Fibroblast of the conjunctiva (primary cell): ENCODE measurements at places on chromosomes 2 and 18.
A peak's percentile ranks its signal among the peaks of the same experiment; 100 is the strongest.

DNA sequence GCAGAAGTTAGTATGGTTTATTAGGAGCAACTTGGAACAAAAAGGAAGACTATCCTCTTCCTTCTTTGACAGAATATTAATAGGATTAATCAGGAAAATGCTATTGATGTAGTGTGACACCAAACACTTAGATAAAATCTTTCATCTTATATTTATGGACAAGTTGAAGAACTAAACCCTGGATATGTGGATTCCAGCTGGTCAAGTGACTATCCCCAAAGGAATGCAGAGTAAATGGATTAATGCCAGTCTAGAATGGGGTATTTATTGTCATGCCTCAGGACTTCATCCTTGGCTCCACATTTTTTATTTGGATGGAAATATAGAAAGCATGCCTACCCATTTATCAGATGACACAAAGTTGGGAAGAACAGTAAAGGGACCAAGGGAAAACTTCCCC is 124.0 kb upstream of the TTC39C start:
- no peak for DNase-seq

- no peak for DNase-seq
These were observed 34.1 kb upstream of the LIPG start for GRCh38 chr18:49527631-49528327.

GRCh38 chr2:26982102-26982742 is 11.8 kb downstream of the MAPRE3 start:
- no peak for DNase-seq

GRCh38 chr2:187299122-187299906 is 148.7 kb downstream of the CALCRL start:
- DNase-seq = peak; percentile 21

DNA sequence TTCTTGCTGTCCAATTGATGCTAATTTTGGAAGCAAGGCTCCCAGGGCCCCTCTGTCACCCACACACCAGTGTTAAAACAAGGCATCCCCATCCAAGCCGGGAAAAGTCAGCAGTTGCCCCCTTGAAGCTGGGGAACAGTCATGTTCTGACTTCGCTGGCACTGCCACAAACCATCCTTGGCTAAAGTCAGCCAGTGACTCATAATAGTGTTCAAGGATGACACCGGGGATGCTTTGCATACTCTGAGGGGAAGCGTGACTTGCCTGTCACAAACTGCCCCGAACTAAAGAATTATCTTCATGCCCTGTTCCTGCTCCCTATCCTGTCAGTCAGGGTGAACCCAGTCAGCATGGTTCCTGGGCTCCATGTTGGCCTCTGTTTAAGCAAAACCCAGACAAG is 37.0 kb downstream of the TGFA start:
- no peak for DNase-seq

GRCh38 chr2:217755027-217755745 is 247.6 kb downstream of the TNS1 start:
- DNase-seq = no peak

DNA sequence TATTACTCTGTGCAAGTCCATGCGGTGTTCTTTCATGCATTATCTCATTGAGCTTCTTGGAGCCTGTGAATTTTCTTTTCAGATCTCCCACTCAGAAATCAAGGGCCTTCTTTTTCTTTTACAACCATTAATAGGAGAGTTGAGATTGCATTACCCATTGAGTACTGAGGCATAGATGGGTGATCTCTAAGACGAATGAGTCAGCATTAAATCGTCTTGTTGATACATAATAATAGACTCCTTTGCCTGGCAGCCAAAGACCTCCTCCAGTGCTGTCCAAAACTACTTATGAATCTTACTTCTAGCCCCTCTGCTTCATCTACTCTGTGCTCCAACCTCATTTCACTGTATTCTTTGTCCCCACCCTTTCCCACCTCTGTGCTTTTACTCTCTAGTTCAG is 180.5 kb downstream of the AGPS start:
- no peak for DNase-seq

DNA sequence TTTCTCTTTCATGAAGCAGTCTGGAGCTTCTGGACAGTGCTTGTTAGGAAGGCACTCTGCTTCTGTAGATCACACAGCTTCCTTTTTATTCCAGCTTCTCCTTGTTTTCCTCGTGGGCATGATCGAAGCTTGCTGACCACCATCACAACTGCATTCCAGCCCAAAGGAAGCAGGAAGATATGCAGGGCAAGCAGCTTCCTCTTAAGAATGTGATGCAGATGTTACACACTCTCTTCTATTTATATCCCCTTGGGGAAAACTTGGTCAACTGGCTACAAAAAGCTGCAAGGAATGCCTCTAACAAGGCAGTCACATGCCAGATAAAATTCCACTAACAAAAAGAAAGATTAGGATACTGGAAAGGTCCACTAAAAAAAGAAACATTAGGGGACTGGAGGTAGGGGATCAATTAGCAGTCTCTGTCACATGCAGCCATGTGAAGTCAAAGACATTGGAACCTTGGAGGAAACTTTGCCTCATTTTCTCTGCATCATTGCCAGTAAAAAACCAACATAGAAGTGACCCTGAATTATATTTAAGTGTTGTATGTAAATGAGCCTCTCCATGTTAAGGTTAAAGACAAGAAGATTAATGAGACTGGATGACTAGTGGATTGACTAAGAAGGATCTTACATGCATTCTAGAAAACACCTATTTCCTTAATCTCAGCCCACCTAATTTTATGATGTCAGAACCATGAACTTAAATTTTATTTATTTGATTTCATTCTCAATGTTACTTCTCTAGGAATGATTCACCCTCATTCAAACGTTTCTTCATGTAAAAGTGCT is 98.3 kb downstream of the NAB1 start:
- no peak for DNase-seq

DNA sequence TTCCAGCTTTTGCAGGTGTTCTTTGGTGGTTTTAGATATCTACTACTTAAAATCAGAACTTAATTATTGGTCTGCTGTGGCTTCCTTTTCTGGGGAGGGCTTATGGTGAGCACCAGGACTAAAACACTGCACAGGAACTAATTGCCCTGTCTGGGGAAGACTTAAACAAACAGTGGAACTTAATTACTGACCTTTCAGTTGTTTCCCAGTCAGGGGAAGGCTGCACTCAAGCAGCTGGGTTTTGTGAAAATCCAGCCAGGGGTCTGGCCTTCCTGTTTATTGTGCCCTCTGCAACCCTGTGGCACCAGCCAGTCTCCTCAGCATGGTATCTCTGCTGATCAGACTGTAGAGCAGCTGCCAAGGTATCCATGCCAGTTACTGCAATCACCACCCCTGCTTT is 398.2 kb downstream of the ADCYAP1 start:
- DNase-seq = no peak

DNA sequence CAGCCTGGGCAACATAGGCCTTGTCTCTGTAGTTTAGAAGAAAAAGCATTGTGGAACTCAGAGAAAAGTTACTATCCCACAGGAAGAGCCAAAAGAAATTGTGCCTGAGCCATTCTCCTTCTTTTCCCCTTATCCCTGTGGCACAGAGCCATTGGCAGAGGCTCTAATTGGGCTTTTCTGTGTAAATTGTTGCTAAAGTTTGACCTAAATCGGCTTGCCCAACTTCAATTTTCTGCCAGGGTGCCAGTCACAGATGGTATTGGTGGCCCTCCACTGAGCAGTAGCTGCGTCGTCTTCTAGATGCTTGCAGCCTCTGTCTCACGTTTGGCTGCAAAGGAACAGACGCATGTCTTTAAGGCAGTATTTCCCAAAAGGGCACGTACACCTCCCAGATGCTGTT is 30.3 kb downstream of the ZNF532 start:
- no peak for DNase-seq

DNA sequence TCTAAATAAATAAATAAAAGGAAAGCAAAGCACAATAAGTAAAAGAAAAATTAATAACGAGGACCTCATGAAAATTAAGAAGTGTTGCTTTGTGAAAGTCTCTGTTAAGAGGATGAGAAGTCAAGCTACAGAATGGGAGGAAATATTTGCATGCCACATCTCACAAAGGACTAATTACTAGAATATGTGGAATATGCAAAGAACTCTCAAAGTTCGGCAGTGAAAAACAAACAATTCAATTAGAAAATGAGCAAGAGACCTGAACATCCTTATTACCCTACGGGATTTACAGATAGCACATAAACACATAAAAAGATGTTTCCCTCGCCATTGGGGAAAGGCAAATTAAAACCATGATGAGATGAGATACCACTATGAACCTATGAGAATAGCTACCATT is 23.3 kb downstream of the CYP26B1 start:
- DNase-seq = no peak

- DNase-seq = no peak
These were observed 9.1 kb upstream of the FAM124B start for GRCh38 chr2:224410946-224411561.

- no peak for DNase-seq
These were observed 183.7 kb upstream of the SIX2 start for GRCh38 chr2:45192991-45193390.

DNA sequence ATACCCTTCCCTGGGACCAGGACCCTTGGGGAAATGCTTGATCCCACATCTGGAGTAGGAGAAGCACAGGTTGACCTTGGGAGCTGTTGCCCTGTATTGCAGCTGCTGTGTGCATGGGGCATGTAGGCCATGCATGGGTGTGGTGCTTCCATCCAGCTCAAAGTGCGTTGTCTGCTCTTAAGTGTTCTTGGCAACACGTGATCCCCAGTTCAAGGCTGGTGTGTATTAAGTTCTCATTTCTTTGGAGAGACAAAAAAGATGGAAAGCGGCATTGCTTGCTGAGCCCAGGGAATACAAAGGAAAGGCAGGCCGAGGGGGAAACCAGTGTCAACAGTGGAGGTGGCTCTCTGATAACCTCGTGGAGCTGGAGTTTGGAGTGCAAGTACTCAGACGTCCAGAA is 110.7 kb downstream of the RTP5 start:
- no peak for DNase-seq

DNA sequence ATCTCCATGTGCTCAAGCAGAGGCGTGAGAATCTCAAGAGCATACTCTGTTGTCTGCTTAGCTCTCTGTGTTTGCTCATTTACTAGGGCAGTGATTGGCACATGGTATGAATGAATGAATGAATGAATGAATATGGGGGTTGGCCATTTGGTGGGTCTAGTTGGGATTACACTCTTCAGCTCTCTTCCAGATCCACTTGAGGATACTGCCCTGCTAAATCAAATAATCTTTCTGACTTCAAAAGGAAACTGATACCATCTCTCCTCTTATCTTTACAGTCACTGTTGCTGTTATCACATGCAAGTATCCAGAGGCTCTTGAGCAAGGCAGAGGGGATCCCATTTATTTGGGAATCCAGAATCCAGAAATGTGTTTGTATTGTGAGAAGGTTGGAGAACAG is 1.9 kb downstream of the IL36G start:
- DNase-seq = no peak

- DNase-seq = no peak
These were observed 15.2 kb downstream of the CYB5A start for GRCh38 chr18:74276609-74277008.

- DNase-seq = no peak
These were observed 66.6 kb downstream of the STPG4 start for GRCh38 chr2:47088371-47089082.

GRCh38 chr2:120443946-120444345 is 98.0 kb downstream of the INHBB start:
- no peak for DNase-seq

GRCh38 chr2:207236156-207236935 is 70.6 kb upstream of the KLF7 start:
- no peak for DNase-seq

DNA sequence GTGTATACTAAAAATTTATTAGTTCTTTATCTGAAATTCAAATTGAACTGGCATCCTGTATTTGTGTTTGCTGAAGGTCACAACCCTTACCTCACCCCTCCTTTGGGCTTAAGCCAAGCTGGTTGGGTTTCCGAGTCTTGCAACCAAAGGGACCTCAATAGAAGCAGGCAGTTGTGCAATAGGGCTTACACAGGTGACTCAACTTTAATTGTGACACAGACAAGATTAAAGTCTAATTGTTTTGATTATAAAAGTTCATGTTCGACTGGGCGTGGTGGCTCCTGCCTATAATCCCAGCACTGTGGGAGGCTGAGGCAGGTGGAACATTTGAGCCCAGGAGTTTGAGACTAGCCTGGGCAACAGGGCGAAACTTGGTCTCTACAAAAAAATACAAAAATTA is 71.5 kb downstream of the RAB31 start:
- DNase-seq = no peak

DNA sequence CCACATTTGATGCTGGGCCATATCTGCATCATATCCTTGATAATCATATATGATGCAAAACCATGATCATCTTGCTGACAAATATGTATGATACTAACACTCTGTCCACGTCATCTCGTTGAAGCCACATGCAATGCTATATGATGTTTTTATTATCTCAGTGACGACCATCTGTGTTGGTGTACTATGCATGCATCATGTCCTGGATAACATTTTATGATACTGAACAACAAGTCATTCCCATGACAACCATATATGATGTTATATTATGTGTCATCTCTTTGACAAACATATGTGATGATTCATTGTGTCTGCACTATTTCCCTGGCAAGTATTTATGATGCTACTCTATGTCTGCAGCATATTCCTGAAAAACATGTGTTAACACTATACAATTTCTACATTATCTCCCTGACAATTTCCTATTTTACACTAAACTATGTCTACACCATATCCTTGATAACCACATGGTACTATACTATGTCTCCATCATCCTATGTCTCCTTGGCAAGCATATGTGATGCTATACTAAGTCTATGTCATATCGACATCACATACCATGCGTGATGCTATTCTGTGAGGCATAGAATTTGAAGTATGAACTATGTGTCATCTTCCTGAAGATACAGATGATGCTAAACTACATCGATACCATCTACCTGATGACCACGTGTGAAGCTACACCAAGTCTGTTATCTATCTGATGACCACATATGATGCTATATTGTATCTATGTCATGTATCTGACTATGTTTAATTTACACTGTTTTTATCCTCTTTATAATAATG is 37.0 kb downstream of the DAW1 start:
- peak; percentile 14 for DNase-seq

DNA sequence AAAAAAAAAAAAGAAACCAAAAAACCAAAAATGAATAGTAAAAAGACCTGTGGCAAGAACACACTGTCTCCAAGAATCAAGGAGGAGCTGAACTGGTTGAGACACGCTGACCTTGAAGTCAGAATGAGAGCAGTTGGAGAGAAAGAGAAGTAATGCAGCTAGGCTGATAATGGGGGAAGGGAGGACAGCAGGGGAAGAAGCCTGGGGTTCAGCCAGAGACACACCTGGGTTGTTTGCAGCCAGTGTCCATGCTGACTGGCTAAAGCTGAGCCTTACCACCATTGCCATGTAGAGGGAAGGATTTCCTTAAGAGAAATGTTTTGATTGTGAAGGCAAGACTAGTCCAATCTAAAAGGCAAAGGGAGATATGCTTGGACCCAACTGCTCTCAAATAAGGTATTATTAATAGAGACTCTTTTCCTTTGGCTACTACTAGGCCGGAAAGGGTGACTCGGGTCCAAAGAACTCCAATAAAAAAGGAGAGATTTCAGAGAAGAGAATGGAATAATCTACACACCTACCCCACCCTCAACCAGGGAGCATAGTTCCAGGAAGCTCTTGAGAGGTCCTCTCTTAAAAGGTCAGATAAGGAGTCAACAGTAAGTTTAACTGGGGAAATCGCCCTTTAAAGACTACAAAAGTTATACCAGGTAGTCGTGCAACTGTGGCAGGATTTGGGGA is 25.2 kb upstream of the REL start:
- no peak for DNase-seq
